ENCODE measurements at places on chromosomes 7 and 10.

GRCh38 chr7:70775570-70776156 is 356.3 kb upstream of the GALNT17 start:
- DNase-seq, result no peak

GRCh38 chr10:12299222-12299965 is 50.0 kb upstream of the CAMK1D start:
- DNase-seq, result no peak

GRCh38 chr10:11598712-11599397 is 12.6 kb downstream of the USP6NL start:
- no peak for DNase-seq

GRCh38 chr10:75446508-75446907 is 15.1 kb downstream of the LRMDA start:
- no peak for DNase-seq

DNA sequence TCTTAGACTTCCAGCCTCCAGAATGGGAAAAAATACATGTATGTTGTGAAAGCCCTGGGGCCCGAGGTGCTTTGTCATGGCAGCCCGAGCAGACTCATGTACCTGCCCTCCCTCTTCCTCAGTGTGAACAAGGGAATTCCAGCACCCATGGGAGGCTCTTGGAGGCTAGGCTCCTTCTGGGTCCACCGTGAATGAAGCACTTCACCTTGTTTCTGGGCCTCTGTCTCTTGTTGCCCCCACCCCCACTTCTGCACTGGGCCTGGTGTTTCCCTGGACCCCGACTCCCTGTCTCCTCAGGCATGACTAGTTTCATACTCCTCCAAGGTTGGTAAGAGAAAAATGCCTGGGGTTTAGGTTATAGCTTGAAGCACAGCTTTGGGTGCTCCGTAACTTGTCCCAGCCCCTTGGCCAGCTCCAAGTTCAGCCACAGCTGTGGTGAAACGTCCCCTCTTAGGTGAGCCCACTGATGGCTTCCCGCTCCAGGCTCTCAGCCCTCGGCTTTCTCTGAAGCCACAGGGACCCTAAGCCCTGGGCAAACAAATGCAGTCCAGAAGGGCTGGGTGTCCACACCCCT is 30.2 kb upstream of the ARHGAP22 start:
- DNase-seq, result no peak

Measured in NCI-H1436 treated with DMSO at 0.1 percent for 48 hours (cell line).